ENCODE measurements at places on chromosomes 7 and 10.
A peak's percentile ranks its signal among the peaks of the same experiment; 100 is the strongest.

DNA sequence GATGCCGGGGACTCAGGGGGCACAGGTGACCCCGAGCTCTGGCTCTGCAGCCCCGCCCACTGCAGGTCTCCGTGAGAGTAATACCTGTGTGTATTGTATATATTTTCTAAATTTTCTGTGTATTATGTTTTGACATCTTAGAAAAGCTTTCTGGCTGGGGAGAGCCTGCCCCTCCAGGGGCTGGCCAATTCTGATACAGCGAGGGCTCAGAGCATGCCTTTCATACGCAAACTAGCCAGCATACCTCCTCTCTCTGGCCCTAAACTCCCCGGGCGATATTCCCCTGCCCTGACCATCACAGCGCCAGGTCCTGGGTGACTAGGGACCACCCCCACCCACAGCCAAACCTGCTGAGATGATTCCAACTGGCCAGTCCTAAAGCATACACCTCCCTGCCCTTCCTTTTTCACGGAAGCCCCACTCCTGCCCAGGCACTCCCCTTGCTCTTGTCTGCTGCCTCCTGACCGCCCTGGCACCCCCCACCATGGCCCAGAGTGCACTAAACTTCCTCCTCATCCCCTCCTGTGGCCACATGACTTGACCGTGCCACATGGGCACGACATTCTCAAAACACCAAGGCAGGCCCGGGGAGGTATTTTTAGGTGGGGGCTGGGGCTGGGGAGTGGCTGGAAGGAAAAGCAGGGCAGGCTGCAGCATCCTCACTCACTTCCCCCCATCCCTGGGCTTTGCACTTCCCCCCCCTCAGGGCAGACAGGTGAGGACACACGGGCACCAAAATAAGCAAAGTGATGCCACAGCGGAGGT lies 61.5 kb downstream of the INSIG1 start:
- no peak for DNase-seq

DNA sequence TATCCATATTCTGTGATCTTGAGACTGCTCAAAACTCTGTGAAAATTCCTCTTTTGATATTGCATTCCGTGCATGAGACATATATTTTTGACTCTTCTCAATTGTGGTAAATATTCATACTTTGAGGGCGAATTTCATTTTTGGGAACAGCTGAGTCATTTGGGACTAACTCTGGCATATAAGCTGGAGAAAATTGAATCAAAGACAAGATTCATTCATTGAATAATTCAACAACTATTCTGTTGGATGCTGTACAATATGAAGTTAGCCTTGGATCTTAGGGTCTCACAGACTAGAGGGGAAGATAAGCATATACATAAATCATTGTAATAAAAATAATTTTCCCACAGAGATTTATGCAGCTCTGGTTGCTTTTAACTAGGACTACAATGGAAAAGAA lies 183.2 kb upstream of the NEBL start:
- no peak for DNase-seq

- no peak for DNase-seq
Observed at GRCh38 chr10:59360605-59361405, 1.5 kb downstream of the FAM13C start.

DNA sequence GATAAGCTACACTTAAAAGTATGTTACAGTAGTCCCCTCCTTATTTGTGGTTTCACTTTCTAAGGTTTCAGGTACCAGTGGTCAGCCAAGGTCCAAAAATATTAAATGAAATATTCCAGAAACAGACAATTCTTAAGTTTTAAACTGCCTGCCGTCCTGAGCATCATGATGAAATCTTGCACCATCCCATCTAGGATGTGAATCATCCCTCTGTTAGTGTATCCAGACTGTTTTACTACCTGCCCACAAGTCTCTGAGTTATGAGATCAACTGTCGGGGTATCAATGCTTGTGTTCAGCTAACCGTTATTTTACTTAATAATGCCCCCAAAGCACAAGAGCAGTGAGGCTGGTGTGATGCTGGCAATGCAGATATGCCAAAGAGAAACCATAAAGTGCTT lies 11.4 kb downstream of the KDM7A start:
- no peak for DNase-seq

DNA sequence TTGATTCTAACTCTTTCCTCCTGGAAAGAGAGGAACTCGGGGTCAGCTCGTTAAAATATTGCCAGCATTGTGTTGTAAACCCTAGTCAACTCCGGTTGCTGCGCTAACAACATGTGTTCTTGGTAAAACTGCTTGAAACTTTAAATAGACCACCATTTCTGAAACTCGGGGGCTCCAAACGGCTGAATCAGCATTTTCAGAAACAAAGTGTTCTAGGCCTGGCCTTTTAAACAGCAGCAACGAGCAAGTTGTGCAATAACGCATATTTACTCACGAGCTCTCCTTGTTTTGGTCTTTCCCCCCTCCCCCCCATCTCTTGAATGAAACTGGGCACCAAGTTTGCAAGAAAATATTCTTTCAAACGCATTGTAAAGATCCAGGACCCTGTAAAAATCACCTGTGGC lies 9.2 kb upstream of the GRB10 start:
- DNase-seq, result no peak

DNA sequence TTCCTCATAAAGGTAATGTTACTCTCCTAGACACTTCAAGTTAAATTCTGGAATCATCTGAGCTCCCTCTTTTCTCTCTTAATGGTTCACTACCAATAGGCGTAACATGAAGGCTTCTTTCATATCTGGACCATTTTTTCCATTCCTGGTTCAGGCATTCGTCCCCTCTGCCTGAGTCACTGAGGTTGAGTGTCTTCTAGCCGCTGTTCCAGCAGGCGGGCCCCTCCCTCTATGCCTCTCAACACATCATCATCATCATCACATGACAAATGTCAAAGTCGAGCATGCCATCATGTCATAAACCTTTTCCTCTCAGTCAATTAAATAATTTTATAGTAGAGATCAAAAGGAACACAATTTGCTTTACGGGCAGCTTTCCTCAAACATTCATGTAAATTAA lies 168.9 kb upstream of the ASAH2 start:
- no peak for DNase-seq

DNA sequence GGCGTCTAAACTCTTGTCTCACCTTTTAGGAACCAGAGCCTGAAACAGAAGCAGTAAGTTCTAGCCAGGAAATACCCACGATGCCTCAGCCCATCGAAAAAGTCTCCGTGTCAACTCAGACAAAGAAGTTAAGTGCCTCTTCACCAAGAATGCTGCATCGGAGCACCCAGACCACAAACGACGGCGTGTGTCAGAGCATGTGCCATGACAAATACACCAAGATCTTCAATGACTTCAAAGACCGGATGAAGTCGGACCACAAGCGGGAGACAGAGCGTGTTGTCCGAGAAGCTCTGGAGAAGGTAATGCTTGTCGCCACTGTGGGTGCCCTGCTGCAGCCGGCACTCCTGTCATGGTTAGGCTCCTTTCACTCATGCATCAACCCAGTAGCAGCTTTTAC lies 113.1 kb downstream of the ZMYND11 start:
- no peak for DNase-seq

DNA sequence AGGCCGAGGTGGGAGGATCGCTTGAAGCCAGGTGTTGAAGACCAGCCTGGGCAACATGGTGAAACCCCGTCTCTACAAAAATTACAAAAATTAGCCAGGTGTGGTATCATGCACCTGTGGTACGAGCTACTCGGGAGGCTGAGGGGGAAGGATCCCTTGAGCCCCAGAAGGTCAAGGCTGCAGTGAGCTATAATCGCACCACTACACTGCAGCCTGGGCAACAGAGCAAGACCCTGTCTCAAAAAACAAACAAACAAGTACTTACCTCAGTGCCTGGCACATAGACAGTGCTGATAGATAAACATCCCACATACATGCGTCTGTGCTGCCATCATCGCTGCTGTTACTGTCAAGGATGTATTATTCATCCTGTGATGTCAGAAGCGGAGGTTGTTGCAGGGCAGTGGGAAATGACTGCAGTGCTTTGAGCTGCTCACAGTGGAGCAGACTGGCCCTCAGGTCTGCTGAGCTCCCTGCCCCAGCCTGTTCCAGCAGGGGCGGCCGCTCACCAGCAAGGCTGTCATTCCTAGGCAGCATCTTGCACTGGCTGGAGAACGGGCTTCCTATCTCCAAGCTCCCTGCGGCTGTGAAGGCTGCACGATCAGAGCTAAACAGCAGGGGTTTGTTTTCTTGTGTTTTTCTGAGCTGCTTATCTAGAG lies 18.6 kb downstream of the FOXK1 start:
- no peak for DNase-seq

- peak; percentile 7 for DNase-seq
Observed at GRCh38 chr10:59311025-59311424, 51.3 kb downstream of the FAM13C start.

DNA sequence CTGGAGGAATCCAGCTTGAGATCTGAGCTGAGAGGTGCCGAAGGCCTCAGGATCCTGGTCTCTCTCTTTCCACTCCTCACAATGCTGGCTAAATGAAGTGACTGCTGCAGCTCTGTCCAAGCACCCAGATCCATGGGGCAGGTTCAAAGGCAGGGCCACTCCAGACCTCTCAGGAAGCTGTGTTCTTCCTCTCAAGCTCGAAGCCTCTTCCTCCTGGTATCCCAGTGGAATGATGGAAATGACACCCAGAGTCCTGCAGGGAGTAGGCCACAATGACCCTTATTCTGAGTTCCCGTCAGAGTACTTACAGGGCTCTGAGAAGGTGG lies 574.1 kb downstream of the GRID1 start:
- no peak for DNase-seq

DNA sequence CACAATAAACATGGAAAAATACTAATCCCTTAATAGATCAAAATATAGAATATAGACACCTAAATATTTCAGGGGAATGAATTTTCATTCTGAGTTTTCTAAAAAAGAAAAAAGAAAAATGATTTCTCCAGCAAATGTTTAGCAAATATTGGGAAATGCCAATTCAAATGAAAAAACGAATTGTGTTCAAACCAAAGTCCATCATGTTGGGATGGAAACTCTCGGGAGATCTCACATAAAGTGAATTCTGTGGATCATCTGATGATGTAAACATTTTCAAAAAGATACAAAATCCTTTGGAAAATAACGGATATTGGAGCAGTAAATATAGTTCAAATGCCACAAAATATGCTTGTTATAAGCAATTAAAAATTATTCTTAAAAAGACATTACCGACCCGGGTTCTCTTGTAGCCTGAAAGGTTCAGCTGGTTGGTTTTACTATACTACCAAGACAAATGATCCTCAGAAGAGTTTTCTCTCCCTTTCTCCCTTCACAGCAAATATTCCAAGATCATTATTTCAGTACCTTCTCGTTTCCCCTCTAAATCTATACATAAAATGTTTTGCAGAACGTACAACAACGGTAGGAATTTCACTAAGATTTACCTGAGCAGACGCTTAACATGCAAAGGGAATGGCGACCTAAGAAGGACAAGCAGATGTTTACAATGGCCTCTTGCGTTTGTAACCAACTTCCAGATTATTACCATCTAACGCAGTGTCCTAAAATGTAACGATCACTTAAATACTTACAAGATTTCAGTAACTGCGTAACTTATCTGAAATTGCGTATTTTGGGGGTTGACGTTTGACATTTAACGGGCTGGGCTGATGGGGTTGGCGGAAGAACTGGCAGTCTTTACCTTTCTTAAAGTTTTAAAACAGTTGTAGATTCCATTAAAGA lies 2.5 kb downstream of the HOXA13 start:
- no peak for DNase-seq

- no peak for DNase-seq
Observed at GRCh38 chr10:89959433-89960110, 258.2 kb downstream of the KIF20B start.

- DNase-seq, result no peak
Observed at GRCh38 chr10:103837370-103838069, 17.9 kb downstream of the SH3PXD2A start.

DNA sequence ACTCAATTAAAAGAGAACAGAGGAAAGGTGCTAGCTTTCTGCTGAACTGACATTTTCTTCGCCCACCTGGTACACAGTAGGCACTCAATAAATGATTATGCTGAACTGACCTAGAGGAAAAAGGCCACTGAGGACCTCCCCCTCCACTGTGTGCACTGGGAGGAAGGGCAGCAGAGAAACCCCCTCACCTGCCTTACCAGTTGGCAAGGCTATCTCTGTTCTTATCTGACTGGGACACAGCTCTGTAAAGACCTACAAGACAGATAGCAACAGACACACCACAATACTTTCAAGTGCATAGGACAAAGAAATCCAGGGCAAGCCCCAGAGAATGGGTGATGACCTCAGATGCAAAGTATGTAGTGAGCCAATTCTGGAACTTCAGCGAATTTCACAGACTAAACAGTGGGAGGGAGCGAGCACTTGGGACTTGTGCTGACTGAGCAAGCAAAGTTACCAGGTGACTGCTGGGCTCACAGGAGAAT lies 30.4 kb downstream of the PDLIM1 start:
- DNase-seq, result no peak

Measured in NCI-H1105 (cell line).